Activated T-helper 1 cell treated with Interleukin-2 at 50 U/mL for 16 hours (primary cell): ENCODE measurements at places on chromosomes 7 and 10.

GRCh38 chr10:112229096-112229495 lies 45.5 kb upstream of the GPAM start:
- DNase-seq: no peak

GRCh38 chr10:77507291-77507880 lies 130.2 kb downstream of the KCNMA1 start:
- DNase-seq: no peak

- DNase-seq: no peak
These were observed 11.6 kb upstream of the FFAR4 start for GRCh38 chr10:93554760-93555432.

DNA sequence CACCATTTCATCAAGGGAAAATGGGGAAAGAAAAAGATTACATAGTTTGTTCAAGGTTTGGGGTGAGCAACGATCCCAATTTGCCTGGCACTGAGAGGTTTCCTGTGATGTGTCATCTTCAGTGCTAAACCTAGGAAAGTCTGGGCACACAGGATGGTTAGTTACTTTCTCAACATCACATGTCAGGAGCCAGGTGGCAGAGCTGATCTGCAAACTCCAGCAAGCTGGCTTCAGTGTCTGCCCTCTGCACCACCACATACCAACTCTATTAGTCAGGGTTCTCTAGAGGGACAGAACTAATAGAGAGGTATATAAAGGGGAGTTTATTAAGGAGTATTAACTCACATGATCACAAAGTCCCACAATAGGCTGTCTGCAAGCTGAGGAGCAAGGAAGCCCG lies 11.3 kb downstream of the ADAM12 start:
- DNase-seq: no peak

- no peak for DNase-seq
These were observed 146.8 kb downstream of the GFRA1 start for GRCh38 chr10:116126239-116126638.

DNA sequence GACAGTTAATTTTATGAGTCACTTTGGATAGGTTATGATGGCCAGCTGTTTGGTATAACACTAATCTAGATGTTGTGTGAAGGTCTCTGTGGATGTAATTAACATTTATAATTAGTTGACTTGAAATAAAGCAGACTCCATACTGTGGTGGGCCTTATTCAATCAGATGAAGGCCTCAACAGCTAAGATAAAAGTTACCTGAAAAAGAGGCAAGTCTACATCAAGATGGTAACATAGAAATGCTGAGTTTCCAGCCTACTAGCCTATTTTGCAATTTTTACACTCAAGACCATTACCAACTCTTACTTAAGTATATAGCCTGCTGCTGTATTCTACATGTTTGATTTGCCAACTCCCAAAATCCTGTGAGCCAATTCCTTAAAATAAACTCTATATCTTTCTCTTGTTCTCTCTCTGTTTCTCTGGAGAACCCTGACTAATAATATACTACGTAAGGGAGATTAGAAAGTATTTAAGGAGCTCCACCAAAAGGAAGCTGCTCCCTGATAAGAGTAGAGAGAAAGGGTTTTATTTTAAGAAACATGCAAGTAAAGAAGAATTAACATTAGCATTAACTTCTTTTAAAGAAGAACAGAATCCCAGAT lies 42.7 kb downstream of the ZNF438 start:
- DNase-seq: no peak

DNA sequence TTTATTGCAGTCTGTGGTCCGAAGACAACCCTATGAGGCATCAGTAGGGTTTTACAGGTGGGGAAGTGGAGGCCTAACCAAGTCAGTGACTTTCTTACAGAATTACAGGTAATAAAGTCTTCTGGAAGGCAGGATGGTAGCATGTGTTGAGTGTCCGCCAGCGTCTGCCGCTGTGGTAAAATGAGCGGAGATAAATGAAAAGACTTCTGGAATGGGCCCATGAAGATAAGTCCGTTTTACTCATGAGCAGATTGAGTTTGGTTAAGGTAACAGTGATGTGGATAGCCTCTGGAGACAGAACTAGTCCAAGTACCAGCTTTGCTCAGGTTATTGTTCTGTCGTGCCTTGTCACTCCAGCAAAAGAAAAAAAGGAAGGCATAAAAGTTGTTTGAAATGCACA lies 966 bp downstream of the FBH1 start:
- no peak for DNase-seq

- no peak for DNase-seq
These were observed 858 bp downstream of the CCDC136 start for GRCh38 chr7:128792471-128793180.

DNA sequence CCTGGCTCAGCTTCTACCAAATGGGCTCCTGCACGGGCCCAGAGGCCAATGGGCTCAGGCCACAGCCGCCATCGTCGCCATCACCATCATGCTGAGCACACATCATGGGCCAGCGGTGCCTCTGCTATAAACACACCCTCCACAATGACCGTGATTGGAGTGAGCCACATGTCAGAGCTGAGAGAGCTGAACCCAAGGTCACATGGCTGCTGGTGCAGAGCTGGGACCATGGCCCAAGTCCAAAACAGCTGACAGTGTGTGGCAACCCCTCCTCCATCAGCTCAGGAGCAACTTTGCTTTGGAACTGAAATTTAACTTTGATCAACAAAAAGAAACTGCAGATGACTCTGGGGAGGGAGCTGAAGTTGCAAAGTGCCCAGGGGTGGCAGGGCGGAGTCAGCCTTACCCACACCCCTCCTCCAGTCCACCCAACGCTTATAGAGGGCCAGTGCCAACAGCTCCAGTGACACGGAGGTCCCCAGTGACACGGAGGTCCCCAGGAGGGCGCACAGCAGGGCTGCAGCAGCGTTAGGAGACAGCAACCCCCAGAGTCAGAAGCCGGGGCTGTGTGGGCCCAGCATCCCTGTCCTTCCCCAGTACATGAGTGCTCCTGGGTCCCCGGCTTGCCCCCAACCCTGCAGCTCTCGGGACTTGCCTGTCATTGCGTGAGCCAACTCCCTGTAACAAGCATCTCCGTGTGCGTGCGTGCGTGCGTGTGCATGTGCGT lies 249.6 kb downstream of the ELFN1 start:
- no peak for DNase-seq

- DNase-seq: no peak
These were observed 46.2 kb upstream of the PDE1C start for GRCh38 chr7:32116436-32116835.

DNA sequence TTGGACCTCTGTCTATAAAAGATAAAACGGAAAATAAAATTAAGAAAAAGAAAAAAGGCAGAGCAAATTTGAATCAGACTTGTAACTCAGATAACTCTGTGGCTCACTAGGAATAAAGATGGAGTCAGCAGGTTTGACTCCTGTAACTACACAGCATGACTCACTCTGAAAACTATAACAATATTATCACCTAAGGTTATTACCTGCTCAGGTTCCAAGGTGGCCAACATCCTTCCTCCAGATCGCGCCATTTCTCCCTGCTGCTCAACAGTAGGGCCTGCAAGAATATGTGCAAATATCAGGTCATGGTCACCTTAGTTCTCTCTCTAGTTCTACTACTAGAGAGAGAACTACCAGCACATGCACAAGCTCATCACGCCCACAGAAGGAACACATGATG lies 30.0 kb downstream of the ALDH18A1 start:
- no peak for DNase-seq
